ENCODE measurements at places on chromosomes 2 and 18.
A peak's percentile ranks its signal among the peaks of the same experiment; 100 is the strongest.

DNA sequence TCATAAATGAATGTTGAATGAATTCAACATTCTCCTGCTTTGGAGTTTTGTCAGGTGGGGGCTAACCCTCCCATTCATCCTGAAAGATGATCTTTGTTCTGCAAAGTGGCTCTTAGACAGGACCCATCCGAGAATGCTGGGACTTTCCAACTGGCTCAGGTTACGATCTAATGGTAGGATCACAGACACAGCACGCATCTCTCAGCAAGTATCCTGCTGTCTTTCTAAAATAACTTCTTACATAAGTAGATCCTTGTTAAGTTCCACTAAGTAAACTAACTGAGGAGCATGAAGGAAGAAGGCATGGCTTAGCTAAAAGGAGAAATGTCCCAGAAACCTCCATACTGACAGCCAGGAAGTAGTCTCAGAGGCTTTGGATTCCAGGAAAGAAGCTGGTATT lies 23.7 kb downstream of the CYP27A1 start:
- peak; percentile 48 for DNase-seq

GRCh38 chr2:119283873-119284331 lies 60.3 kb downstream of the STEAP3 start:
- peak; percentile 68 for DNase-seq

GRCh38 chr18:77038182-77038858 lies 94.3 kb downstream of the MBP start:
- DNase-seq, result no peak

GRCh38 chr18:25062720-25063119 lies 289.2 kb downstream of the ZNF521 start:
- DNase-seq, result no peak

DNA sequence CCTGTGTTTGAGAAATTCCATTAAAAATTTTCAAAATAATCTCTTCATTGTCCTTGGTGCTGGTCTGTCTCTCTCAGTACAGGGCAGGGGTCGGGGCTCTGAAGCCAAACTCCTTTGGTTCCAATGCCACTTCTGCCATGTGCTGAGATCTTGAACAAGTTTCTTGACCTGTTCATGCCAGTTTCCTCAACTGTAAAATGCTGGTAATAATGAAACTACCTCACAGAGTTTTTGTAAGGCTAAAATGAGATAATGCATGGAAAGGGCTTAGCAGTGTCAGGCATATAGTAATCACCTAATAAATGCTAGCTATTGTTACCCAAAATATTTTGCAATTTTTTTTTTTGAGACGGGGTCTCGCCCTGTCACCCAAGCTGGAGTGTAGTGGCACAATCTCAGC lies 16.9 kb upstream of the MREG start:
- no peak for DNase-seq

- no peak for DNase-seq
These were observed 93.2 kb upstream of the CCDC150 start for GRCh38 chr2:196546151-196546919.

DNA sequence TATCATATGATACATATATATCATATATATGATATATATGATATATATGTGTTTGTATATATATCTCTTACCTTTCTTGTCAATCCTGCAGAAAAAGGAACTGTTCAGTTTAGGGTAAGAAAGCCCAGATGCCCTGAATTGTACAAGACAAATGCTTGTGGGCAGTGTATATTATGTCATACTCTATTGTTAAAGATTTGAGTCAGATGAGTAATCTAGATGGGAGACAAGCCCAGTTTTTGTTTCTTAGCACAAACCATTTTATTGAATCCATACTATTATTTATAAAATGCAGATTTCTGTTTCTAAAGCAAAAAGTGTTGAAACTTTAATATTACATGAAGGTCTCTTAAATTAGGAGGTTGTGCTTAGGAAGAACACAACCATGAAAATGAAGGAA lies 90.6 kb downstream of the VRK2 start:
- DNase-seq, result peak; percentile 36

DNA sequence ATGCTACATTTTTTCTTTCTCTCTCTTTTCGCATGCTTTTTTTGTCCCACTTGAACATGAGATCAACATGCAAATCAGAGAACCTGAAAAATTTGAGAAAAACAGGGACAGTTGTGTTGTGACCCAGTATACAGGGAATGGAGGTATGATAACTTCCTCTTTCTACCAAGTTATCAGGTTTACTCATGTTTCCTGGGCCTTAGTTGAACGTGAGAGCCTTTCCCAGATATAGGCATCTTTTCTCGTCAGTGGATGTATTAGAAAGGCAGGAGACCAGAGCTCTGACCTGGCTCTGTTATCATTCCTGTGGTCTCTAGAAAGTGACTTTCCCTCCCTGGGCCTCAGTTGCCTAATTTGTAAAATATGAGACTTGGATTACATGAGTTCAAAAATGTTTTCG lies 30.1 kb upstream of the FAM117B start:
- no peak for DNase-seq

GRCh38 chr2:142757111-142757510 lies 120.4 kb upstream of the KYNU start:
- no peak for DNase-seq

- no peak for DNase-seq
These were observed 259.8 kb upstream of the CCDC68 start for GRCh38 chr18:55219059-55219458.

DNA sequence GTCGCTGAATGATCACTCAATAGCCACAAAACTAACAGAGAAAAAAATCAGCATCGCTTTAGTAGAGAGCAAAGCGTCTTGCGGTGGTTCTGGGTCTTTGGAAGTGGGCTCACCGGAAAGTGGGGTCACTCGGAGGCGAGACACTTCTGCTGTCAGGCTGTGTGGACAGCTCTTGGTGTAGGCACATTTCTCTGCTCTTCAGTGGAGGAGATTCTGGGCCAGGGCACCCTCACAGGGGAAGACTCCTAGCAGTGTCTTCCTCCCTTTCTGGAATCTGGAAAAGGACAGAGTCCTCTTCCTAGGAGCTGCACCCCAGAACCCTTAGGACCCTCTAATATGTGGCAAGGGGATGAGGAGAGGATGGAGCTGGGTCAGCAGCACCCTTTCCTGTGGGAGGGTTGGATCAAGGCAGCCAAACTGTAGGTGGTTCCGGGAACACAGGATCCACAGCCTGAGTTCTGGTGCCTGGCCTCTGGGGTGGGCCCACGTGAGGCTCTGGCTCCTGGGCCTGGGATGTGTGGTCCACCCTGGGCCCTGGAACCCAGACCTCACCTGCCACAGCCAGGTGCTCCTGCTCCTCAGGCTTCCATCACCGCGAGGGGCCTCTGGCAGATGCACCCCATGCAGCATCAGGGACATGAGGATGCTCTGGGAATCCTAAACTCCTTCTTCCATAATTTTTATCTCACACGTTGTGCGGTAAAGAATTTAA lies 25.1 kb downstream of the GPR35 start:
- DNase-seq, result no peak

DNA sequence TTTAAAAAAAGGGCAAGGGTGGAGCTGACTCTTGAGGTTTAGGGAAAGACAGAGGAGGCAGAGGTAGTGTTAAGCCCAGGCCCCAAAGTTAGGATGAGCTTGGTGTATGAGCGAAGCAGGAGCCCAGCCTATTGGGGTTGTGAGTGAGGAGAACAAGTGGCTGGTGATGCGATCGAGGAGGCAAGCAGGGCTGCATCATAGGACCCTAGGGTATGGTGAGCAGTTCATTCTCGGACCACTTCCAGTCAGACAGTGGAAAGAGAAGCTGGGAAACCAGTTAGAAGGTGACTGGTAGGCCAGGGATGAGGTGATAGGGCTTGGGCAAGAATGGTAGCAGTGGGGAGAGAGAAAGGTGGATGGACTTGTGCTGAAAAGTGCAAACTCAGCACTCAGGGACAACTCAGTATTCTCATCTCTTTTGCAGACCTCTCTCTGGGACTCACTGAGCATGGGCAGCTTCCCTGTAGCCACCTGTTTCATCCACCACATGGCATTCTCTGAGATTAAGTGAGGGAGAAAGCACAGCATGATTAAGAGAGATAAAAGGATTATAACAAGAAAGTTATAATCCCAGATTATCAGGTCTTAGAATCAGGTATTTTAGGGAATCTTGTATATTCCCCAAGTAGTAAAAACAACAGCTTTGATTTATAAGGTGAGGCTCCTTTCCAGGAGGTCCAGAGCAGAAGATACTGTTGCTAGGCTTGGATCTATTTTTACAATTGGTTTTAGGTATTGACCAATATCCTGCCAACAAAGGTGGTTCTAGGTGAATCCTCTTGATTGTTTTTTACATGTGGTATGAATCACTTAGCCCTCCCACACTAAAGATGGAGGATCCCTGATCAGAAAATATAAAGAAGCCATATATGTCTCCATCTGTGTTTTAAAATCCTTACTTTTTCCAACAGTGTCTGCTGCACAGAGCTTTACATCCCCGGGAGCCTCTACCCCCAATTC lies 38.3 kb downstream of the XRCC5 start:
- no peak for DNase-seq

GRCh38 chr18:49019446-49020045 lies 68.8 kb upstream of the SMAD7 start:
- no peak for DNase-seq

DNA sequence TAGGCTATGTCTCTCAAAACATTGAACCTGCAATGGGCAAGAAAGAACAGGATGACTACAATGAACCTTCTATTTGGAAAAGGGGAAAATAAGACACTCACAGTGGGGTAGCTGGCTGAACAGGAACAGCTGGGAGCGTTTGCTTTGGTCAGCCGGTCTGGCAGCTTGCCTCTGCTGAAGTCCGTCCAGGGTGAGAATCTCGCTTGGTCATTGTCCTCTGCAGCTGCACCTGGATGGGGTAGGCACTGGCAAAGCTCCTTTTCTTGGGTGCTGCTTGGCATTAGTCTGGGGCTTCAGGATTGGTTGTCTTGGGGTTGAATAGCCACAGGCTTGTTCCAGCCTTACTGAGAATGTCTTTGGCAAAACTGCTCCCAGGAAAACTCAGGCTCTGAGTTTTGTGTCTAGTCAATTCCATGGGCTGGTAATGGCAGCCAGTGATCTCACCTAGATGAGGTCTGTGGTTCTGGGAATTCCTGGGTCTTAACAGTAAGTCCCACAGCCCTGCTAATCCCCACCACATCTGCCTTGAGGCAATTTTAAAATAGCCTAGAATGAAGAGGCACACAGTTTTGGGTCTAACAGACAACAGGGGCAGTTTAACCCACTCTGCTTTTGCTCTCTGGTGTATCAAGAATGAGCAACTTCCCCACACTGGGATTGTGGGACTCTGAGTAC lies 13.4 kb downstream of the NEDD4L start:
- no peak for DNase-seq

DNA sequence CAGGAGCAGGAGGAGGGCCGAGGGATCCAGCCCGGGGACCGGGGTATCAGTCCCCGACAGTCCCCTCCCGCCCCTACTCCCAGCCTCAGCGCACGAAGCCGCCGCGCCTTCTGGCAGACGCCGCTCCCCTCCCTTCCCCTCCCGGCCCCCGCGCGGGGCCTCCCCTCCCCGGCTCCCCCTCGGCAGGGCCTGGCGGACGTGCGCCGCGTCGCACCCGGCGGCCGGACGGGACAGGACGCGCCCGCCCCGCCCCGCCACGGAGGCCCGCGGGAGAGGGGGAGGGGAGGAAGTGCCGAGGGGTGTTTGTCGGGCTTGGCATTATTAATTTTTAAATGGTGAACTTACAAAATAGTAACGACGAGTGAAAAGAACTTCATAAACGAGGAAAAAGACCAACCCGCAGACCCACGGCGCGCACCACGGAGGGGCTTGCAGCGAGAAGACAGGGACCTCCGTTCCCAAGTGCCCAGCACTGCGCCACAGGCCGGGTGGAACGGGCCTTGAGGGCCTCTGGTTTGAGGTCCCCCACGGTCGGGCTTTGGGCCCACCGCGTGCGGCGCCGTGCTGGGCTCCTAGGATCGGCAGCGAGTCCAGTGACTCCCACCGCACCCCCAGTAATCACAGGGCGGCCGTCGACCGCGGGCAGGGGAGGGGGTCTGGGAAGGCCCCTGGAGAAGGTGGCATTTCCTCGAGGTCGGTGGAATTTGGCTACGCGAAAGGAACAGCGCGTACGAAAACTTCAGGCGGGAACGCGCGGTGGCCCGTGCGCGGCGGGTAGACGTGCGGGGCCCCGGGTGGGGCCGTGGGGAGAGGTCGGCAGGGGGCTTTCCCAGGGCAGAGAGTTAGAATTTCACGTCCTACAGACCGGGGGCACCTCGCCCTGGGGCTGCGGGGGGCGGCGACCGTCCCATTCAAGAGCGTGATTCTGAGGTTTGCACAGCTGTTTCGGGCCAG lies 954 bp upstream of the CTDSP1 start:
- peak; percentile 88 for DNase-seq

DNA sequence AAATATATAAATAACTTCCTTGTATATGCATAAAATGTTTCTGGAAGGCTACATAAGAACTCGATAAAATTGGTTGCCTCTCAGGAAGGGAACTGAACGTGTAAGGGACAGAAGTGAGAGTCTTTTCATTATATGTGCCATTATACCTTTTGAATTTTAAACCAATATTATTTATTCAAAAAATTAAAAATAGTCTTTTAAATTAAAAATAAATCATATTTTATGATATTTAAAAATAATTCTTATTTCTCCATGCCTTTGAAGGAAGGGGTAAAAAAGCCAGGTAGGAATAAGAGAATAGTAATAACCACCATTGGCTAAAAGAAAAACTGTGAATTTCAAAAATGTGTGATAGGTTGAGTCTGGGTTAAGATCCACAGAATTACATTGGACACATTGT lies 45.7 kb upstream of the C2orf74 start:
- no peak for DNase-seq

GRCh38 chr2:37377187-37377532 lies 32.7 kb downstream of the QPCT start:
- DNase-seq, result peak; percentile 64

DNA sequence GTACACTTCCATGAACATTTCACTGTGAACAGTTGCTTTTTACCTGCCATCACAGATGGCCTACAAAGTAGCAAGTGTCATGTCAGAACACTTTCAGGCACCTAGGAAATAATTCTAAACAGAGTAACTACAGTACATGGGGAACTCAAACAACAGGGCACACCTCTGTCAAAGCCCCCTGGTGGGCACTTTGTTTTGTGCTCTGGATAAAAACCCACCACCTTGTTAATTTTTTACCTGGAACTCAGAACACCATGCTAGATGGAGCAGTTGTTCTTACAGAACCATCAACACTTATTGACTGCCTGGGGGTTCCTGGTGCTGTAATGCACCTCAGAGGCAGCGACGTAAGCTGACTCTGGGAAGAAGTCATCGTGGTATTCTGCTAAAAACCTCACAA lies 2.3 kb downstream of the MSL3B start:
- DNase-seq, result no peak

DNA sequence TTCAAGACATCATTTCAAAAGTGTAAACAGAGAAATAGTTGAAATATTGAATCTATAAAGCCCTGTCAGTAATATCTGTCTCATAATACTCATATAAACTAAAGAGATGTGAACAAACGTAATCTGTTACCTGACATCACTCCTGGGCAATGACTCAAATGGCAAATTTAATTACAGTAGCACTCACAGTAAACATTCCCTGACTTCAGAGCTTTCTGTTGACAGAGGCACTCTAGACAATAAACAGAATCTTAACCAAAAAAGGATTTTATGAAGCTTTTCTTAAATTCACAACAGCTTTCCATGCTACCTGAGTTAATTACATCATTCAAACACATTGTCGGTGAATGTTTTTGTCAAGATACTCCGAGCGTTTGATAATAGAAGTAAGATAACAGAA lies 128.1 kb upstream of the PDE1A start:
- no peak for DNase-seq

- peak; percentile 40 for DNase-seq
These were observed at the start of gene TUBA4B for GRCh38 chr2:219252900-219253752. TSS of gene TUBA4B (plus strand) at chr2:219253243. CDS start at chr2:219253408, 165 bp downstream.

- no peak for DNase-seq
These were observed 42.9 kb downstream of the MMADHC start for GRCh38 chr2:149544692-149545091.
